ENCODE measurements at places on chromosomes 1 and 21. TPM values are rescaled to one million over a fixed set of nuclear protein-coding genes. Genes with fewer than 3 reads are reported as not detected.

Gene UROD
- total RNA-seq = 92.3 TPM

Gene ZNF683
- not detected for total RNA-seq

Gene GRIK3
- total RNA-seq = not detected

DNA sequence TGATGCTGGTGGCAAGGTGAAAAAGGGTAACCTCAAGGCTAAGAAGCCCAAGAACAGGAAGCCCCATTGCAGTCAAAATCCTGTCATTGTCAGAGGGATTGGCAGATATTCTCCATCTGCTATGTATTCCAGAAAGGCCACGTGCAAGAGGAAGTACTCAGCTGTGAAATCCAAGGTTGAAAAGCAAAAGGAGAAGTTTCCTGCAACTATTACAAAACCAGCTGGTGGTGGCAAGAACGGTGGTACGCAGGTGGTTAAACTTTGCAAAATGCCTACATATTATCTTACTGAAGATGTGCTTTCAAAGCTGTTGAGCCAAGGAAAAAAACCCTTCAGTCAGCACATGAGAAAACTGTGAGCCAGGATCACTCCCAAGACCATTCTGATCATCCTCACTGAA is 13.7 kb upstream of the VPS45 start:
- peaks cover 10% of the 10 kb centered on the region for H3K4me1 ChIP-seq
- no peaks in the 10 kb centered on the region for H3K36me3 ChIP-seq
- no peak overlapping the region for H3K27ac ChIP-seq
- DNase-seq = no peak
- no peaks in the 10 kb centered on the region for H3K27me3 ChIP-seq
- no peak overlapping the region for H3K4me3 ChIP-seq

GRCh38 chr1:119859647-119860046 is 36.7 kb downstream of the ADAM30 start:
- H3K27ac ChIP-seq = no peak overlapping the region
- DNase-seq = no peak
- no peaks in the 10 kb centered on the region for H3K36me3 ChIP-seq
- H3K27me3 ChIP-seq = no peaks in the 10 kb centered on the region

DNA sequence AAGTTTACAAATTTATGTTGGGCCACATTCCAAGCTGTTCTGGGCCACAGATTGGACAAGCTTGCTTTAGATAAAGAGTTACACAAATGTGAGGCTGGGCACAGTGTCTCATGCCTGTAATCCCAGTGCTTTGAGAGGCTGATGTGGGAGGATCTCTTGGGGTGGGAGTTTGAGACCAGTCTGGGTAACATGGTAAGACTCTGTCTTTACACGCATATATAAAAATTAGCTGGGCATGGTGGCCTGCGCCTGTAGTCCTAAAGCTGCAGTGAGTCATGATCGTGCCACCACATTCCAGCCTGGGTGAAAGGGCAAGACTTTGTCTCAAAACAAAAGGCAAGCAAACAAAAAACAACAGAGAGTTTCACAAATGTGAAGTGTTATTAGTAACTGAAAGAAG is 5.9 kb upstream of the VCAM1 start:
- no peak for DNase-seq
- peaks cover 33% of the 10 kb centered on the region for H3K4me1 ChIP-seq
- no peaks in the 10 kb centered on the region for H3K27me3 ChIP-seq

DNA sequence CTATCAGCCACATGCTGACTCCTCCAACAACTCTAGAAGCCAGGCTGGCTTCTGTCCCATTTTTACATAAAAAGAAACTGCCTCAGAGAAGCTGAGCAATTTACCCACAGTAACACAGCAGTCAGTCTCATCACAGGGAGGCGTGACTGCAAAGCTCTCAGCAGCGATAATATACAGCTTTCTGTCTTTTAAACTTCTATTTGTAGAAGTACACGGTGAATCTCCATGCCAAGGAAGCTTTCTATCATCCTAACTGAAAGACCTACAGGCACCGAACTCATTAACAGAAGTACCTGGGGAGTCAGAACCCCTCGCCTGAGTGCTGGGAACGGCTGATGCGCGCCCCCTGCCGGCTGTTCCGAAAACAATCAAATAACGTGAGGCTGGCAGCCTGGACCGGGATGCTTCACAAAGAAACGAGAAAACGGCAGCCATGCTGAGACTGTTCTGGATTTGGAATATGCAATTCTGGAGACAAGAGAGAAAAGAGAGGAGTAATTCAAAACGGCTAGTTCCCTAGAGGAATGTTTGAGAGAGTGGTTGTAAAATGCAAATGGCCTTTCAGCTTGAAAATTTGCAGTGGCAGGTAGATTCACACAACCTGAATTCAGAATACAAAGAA is 43.5 kb upstream of the RAB4A start:
- no peaks in the 10 kb centered on the region for H3K36me3 ChIP-seq
- no peak overlapping the region for H3K4me3 ChIP-seq
- peaks cover 33% of the 10 kb centered on the region for H3K4me1 ChIP-seq
- H3K27ac ChIP-seq = no peak overlapping the region

GRCh38 chr1:224683936-224684335 is 67.8 kb downstream of the CNIH3 start:
- H3K4me1 ChIP-seq = no peaks in the 10 kb centered on the region
- no peak for DNase-seq
- peaks cover 30% of the 10 kb centered on the region for H3K27me3 ChIP-seq
- peaks cover 2% of the 10 kb centered on the region for H3K36me3 ChIP-seq

DNA sequence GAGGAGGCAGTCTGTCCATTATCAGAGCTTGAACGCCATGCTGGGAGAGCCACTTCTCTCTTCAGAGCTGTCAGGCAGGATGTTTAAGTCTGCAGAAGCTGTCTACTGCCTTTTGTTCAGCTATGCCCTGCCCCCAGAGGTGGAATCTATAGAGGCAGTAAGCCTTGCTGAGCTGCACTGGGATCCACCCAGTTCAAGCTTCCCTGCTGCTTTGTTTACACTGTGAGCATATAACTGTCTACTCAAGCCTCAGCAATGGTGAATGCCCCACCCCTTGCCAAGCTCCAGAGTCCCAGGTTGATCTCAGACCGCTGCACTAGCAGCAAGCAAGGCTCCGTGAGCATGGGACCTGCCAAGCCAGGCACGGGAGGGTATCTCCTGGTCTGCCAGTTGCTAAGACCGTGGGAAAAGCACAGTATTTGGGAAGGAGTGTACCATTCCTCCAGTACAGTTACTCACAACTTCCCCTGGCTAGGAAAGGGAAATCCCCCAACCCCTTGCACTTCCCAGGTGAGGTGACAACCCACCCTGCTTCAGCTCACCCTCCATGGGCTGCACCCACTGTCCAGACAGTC is 32.5 kb downstream of the RGS13 start:
- peaks cover 2% of the 10 kb centered on the region for H3K27me3 ChIP-seq
- H3K27ac ChIP-seq = no peak overlapping the region
- H3K36me3 ChIP-seq = peaks cover 6% of the 10 kb centered on the region
- no peak for DNase-seq

DNA sequence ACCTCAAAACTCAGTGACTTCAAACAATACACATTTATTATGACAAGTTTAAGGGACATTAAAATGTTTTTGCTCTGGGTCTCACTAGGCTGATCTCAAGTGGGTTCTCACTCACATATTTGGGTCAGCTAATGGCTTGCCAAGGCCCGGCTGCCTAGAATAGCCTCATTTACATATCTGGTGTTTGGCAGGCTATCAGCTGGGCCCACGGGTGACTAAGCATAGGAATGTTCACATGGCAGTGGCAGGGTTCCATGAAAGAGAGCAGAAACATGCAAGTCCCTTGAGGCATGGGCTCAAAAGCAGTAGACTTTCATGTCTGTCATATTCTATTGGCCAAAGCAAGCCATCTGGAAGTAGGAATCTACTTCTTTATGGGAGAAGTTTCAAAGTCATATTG is 492.6 kb downstream of the KCNT2 start:
- H3K27me3 ChIP-seq = no peaks in the 10 kb centered on the region
- H3K4me1 ChIP-seq = peaks cover 22% of the 10 kb centered on the region
- no peak overlapping the region for H3K4me3 ChIP-seq
- DNase-seq = no peak
- no peak overlapping the region for H3K27ac ChIP-seq

GRCh38 chr1:101567582-101568189 is 330.9 kb downstream of the S1PR1 start:
- H3K4me3 ChIP-seq = no peak overlapping the region
- H3K4me1 ChIP-seq = no peaks in the 10 kb centered on the region
- DNase-seq = no peak
- H3K36me3 ChIP-seq = no peaks in the 10 kb centered on the region
- H3K27me3 ChIP-seq = peaks cover 18% of the 10 kb centered on the region

- no peaks in the 10 kb centered on the region for H3K36me3 ChIP-seq
- H3K4me3 ChIP-seq = no peak overlapping the region
- H3K27ac ChIP-seq = peak overlapping the region; percentile 27
- H3K27me3 ChIP-seq = no peaks in the 10 kb centered on the region
- DNase-seq = no peak
Measured at GRCh38 chr21:44298301-44298700, 1.6 kb upstream of the PFKL start.

- peaks cover 16% of the 10 kb centered on the region for H3K4me1 ChIP-seq
- H3K27me3 ChIP-seq = no peaks in the 10 kb centered on the region
Measured at GRCh38 chr1:24917327-24918074, 12.6 kb downstream of the RUNX3 start.

GRCh38 chr1:151839457-151840403 is at the start of gene C2CD4D:
TSS of gene C2CD4D (minus strand) at chr1:151839820. CDS start at chr1:151838989, 831 bp downstream.
- no peak for DNase-seq
- peaks cover 3% of the 10 kb centered on the region for H3K36me3 ChIP-seq
- H3K4me3 ChIP-seq = peak within 1 kb of the TSS; percentile 40
- peaks cover 14% of the 10 kb centered on the region for H3K4me1 ChIP-seq
- H3K27ac ChIP-seq = no peak within 1 kb of the TSS

All from chondrocyte (in vitro differentiated cells).